ENCODE measurements at places on chromosomes 1 and 21.

- DNase-seq: no peak
Measured at GRCh38 chr1:15848929-15849774, 1.6 kb downstream of the SPEN start.

DNA sequence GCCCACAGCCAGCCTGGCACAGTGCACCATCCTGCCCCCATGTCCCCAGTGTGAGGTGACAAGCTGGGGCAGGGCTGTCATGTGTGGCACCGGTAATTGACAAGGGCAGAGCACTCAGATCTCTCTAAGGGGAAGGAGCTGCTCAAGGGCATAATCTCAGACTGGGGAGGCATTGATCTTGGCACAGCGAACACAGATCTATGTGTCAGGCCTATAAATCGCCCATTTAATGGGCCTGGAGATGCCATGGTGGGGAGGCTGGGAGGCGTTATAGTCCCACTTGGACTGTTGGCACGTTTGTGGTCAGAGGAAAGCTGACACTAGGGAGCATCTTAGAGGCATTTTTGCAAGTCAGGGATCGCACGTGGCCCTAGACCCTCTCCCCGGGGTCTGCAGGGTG is 594.1 kb downstream of the PTPRU start:
- DNase-seq: no peak

DNA sequence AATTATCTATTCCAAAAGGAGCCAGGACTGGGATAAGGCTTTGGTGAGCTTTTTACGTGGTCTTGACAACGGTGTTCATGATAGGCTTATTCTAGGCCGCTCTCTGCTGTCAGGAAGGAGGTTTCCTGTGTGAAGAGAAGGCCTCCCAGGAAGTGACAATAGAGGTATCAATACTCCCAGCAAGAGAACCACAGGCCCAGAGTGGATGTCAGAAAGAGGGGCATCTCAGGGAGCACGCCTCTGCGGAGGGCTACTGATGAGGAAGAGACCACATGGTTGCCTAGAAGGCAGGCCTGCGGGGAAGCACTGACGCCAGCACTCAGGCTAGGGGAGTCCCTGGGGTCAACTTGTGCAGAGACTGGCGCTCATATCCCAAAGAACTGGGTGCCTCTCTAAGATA is 60.4 kb downstream of the ITPKB start:
- no peak for DNase-seq

GRCh38 chr1:43270421-43271095 is 775 bp downstream of the TMEM125 start:
- no peak for DNase-seq

DNA sequence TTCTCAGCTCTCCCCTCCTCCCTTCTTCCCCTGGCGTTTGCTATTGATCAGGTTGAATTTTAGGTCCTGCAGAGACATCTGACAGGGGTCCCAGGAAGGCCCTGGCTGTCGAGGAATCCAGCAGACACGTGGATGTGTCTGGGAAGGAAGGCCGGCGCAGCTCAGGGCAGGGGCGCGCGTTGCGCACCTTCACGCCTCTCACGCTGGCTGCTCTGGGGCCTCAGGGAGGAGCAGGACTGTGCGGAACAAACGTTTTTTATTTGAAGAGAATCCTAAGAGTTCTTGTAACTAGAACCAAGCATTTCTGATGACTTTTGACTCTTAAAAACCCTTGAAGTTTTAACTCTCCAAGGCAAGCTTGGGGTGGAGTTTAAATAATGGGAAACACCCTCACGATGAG is 54.2 kb downstream of the SLC37A1 start:
- DNase-seq: no peak

DNA sequence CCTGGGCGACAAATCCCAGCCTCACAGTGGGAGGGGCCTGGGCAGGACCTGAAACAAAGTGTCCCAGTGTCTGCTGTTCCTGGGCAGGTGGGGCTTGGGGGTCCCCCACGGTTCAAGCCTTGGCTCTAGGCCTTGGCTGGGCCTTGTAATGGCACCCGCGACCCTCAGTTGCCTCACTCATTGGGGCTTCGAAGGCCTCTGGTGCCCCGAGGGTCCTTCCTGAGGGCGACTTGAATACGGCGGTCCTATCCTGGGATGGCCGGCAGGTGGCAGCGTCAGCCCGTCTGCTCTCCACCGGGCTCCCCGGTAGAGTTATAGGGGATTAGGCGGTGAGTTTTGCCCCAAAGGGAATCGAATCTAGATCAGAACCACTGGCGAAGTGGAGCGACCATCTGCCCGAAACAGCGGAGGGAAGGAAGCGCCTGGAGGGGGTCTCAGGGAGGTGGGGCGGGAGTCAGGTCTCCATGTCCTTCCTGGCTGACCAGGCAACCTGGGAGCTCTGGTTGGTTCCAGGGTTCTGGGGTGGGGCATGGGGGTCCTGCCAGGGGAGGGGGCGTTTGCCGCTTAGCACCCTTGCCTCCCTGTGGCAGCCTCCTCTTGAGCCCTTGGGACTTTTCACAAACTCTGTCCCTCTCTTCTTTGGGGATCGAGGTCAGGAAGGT is 2.1 kb upstream of the PEX10 start:
- DNase-seq: peak; percentile 54

Data from activated CD4-positive, CD25-positive, alpha-beta regulatory T cell treated with anti-CD3 and anti-CD28 coated beads, Interleukin-2, amount 50 U/mL, for 16 hours (primary cell).